NCI-H146 (cell line): ENCODE measurements at places on chromosomes 11 and 22.

DNA sequence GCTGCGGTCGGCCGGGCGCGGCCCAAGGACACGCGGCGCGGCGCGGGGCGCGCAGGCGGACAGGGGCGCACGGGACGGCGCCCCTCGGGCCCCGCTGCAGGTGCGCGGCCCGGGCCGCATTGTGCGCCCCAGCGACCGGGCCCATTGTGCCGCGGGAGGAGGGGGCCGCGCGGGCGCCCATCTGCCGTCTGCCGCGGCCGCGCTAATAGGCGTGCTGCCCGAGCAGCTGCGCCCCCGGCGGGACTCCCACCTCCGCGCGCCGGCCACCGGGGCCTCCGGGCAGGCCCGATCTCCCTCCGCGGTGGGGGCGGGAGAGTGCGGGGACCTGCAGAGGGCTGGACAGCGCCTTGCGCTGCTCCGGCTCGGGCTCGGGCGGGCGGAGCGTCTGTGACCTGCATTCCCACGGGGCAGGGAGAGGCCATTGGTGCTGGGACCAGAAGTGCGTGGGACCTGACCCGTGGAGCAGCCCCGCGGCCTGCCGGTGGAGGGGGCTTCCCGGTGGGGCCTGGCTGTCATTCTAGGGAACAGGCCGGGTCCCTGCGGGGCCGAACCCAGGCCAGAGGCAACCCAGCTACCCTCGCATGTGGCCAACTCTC, 933 bp downstream of the BRSK2 start:
- DNase-seq: peak; percentile 20

DNA sequence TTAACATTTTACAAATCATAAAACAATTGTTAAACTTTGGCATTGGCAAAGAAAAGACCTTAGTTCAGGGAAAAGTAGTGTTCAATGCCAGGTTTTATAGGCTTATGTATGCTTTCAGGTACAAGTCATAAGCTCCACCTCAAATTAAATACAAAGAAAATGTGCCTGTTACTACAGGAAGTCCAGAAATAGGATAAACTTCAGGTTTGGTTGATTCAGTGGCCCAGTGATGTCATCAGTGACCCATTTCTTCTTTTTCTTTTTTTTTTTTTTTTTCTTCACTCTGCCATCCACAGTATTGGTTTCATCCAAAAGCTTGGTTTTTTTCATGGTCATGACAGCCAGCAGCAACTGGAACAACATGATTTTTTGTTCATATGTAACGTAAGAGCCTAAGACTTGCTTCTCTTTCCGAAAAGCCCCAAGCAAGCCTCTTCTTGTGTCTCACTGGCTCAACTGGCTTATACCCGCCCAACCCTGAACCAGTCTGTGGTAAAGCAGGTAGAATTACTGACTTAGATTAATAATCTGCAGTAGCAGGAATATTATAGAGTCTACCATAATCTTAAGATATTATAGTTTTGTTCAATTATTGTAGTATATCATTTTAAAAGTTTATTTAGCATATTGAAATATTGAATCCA, 46.2 kb downstream of the TTC17 start:
- DNase-seq: no peak

DNA sequence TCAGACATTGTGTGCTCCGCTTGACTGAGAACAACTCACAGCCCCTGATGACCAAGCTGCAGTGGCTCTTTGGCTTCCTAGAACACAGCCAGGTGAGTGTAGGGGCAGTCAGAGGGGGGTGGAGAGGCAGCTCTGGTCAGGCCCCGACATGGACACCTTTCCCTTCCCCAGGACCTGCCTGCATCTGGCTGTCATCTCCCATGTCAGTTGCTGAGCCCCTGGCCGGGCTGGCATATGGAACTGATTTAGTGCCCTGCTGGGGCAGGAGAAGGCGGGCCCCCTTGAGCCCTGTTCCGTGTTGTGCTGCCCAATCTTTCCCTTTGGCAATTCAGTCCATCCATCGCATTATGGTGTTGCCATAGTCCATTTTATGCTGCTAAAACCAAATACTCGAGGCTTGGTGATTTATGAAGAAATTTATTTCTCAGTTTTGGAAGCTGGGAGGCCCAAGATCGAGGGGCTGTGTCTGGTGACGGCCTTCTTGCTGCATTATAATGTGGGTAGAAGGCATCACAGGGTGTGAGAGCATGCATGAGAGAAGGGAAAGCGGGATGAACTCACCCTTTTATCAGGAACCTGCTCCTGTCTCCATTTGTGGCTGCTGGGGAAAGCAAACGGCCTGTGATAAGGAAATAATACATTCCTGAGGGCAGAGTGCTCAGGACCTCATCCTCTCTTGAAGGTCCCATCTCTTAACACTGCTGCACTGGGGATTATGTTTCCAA, 19.0 kb downstream of the USP35 start:
- DNase-seq: no peak

GRCh38 chr22:24429411-24430365, 2.3 kb downstream of the ADORA2A start:
- no peak for DNase-seq

GRCh38 chr11:128133501-128133900, 453.9 kb downstream of the ETS1 start:
- no peak for DNase-seq

- DNase-seq: no peak
These were observed 29.4 kb downstream of the SHISA8 start for GRCh38 chr22:41885516-41885915.

DNA sequence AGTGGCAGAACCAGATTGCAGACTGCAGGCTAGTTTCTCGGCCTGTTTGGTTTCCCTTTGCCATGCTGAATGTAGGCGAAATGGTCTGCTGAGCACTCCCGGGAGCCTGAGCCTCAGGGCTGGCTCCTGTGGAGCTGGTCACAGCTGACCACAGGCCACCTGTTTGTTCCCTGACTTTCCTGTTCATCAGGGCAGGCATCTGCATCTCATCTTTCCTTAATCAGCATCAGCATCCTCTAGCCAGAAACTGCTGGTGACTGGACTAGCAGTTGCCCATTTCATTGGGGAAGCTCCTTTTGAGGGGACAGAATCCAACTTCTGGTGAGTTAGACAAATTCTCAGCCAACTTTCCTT, 20.2 kb upstream of the C11orf96 start:
- DNase-seq: peak; percentile 53

GRCh38 chr11:11588243-11588642, 33.6 kb downstream of the GALNT18 start:
- DNase-seq: no peak

- no peak for DNase-seq
These were observed 78.1 kb downstream of the GALNT18 start for GRCh38 chr11:11543656-11544055.

DNA sequence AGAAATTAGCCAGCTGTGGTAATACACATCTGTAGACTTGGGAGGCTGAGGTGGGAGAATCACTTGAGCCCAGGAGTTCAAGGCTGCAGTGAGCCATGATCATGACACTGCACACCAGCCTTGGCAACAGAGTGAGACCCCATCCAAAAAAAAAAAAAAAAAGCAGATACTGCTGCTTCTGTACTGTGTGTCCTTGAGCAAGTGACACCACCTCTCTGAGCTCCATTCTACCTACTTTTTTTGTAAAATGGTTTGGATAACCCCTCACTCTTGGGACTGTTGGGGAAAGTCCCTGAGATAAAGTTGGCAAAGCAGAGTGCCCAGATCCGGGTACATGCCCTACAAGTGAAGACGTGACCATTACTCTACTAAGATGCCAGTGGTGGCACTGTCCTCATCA, 2.7 kb downstream of the SEC14L3 start:
- DNase-seq: no peak

GRCh38 chr22:49257551-49257961, 570.1 kb downstream of the BRD1 start:
- DNase-seq: no peak

DNA sequence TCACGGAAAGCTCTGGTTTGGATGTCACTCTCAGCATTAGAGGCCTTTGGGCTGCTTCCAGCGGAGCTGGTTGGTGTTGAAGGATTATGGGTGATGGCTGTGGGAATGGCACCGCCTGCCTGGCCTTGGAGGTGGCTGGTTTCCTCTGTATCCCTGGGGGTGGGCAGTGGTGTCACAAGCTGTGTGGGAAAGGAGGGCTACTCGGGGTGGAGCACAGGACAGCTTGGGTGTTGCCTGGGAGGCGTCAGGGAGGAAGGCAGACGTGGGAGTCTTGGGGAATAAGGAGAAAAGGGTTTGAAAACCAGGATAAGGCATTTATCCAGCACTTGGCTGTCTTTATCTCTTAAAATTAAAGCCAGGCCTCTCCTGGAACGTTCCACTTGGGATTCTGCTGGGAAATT, 71.8 kb downstream of the ADAMTS15 start:
- no peak for DNase-seq

DNA sequence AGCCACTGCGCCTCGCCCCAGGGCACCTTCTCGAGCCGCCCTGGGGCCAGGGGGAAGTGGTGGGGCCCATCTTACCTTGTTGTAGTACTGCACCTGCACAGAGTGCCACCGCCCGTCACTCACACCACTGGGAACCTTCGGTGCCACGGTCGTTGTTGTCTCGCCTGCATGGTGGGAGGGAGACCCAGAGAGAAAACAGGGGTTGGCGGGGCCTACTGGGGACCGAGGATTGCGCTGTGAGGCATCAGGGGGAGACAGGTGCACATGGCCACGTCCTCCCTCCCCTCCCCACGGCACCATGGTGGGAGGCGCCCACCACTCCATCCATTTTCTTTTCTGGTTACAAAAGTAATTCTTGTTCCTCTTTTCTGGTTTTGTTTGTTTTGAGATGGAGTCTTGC, 97.8 kb downstream of the TRMU start:
- no peak for DNase-seq

DNA sequence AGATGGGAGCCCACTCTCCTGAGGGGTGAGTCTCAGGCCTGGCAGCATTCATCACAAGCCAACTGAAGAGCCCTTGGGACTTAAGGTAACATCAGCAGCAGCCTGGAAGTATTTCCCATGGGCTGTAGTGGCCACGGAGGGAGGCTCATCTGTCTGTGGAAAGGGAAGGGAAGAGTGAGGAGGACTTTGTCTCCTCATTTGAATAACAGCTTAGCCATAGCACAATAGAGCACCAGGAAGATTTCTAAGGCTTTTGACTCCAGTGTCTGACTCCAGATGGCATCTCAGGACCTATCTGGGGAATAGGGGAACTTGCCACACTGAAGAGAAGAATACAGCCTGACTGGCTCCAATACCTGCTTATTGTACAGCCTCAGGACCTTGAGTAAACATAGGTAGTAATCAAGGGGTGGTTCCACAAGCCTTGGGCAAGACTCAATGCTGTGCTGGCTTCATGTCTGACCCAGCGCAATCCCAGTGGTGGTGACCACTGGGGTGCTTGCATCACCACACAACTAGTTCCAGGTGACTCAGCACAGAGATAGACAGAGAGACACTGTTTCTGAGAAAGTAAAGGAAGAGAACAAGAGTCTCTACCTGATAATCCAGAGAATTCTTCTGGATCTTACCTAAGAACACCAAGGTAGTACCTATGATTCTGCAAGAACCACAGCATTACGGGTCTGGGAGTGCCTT, 510.5 kb upstream of the CCDC179 start:
- no peak for DNase-seq

DNA sequence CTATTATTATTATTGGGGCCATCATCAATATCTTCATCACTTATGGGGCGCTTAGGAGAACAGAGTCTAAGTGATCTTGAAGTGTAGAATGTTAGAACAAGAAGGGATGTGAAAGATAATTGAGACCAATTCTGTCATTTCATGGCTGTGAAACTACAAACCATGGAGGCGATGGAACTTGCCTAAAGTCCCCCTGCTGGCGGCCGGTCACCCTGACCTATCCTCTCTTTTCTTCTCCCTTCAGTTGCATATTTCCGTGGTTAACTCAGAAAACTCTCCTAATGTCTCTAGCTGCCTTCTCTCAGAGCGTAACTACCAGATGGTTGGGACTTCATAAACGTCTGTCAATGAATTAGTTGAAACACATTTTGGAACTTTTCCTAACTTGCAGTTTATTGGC, 6.6 kb upstream of the OR4B1 start:
- no peak for DNase-seq

GRCh38 chr11:128692753-128693415, 988 bp upstream of the FLI1 start:
- peak; percentile 35 for DNase-seq

DNA sequence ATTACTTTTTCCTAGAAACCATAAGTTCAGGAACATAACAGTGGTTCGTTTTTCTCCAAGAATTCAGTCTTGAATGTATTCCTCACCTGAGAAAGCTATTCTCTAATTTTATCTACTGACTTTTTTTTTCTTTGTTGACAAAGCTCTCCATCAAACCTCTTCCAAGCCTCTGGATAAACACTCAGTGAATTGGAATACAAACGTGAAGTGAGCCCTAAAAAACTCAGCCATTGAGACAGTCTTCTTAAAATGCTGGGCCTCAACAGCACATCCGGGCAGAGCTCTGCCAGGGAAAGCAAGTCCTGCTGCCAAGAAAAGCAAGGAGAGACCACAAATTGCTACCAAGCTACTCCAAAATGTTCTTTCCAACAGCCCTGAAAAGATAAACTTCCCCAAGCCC, 7.7 kb upstream of the SLC1A2 start:
- DNase-seq: no peak

GRCh38 chr11:8335186-8335585, 71.5 kb upstream of the LMO1 start:
- DNase-seq: no peak

GRCh38 chr11:13335319-13335718, 57.7 kb downstream of the BMAL1 start:
- peak; percentile 38 for DNase-seq

- DNase-seq: no peak
These were observed 509.0 kb downstream of the DLG2 start for GRCh38 chr11:85118151-85118550.

DNA sequence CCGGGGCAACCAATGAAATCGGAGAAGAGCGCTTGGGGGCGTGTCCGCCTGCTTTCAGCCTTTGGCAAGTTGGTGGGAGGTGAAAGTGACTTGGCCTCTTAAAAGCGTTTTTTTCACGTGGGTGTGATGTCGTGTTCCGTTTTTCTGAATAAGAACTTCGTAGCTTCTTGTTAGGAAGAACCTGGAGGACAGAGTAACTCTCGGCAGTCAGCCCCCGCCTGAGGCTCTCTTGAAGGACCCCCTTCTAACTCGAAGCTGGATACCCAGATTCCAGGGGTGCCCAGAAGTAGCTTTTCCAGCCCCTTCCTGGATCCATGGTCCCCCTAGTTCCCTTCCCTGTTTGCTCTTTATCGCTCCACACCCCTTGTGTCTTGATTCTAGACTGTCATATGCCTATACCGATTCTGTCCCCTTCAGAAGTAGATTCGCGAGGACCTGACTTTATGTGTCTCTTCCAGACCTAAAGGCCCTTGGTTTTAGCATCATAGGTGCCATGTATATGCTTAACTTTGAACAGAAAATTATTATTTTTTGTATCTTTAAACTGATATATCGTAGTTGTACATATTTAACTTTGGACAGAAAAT, 915 bp upstream of the OSBP start:
- no peak for DNase-seq

GRCh38 chr11:16986434-16987204, 27.6 kb downstream of the PLEKHA7 start:
- no peak for DNase-seq
